ENCODE measurements at places on chromosomes 13 and 19.

DNA sequence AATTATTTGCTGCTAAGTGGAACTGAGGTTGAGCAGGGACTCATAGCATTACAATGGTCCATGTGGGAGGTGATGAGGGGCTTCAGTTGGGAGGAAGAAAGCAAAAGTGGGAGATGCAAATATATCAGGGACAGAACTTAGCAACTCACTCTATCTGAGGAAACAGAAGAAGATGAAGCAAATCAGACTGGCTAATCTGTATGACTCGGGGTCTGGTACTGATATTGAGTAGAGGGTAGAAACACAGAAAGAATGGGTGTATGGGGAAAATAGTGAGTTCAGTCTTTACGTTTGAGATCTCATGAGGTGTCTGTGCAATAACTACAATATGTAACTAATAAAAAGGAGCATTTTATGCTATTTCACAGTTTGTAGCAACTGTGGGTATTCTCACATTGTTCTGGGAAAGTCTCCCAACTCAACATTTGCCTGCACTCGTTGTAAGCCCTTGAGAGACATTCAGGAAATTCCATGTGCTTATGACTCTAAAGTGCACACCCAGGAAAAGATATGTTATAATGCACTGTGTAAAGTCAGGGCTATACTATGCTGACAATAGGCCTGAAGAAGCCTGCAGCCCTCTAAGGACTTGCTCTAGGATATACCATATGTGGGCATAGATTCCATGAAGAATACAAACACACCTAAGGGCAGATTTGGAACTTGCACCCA is 183.5 kb downstream of the SPRY2 start:
- DNase-seq, result no peak

- DNase-seq, result no peak
These were observed 67.5 kb downstream of the COL4A1 start for GRCh38 chr13:110239280-110240125.

DNA sequence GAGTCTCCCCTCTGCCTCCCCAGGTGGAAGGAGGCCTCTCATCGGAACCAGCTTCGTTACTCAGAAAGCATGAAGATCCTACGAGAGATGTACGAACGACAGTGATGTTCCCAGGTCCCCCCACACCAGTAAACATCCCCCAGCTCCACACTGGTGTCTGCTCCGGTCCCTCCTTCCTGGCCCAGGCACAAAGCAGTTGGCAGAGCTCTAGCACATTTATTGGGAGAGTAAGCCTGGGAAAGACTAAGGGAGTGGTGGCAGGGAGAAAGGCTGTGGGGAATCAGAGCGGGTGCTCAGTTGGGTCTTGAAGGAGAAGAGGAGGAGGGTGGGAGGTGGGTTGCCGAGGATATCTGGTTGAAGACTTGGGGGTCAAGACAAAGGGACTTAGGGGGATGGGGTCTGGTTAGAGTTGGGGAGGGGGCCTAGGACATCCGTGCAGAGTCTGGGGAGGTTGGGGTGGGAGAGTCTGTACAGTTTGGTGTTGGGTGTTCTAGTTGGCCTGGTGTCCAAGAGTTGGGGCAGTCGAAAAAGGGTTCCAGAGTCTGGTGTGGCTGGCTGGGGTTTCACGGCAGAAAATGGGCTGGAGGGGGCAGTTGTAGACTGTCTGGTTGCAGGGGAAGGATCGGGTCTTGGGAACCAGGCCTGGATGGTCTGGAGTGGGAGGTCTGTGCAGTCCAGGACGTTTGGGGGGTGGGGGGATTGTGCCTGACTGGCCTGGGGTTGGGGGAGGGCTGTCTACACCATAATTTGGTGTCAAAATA is 2.3 kb downstream of the HSPB6 start:
- no peak for DNase-seq

DNA sequence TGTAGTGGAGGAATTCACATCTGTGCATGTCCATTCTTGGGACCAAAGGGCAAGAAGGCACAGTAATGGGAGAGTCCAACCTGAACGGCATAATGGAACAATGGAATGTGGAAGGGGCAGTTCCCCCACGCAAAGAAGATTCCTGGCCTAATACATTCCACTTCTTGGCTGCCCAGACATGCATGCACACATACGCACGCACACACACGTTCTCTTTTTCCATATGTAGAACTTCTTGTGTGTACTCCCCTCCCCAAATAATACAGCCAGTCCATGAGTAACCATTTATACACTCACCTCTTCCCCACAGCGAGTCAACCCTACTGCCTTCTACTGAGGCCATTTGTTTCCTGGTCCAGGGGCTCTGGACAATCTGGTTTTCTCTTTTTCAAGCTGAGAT is 6.0 kb upstream of the STK24 start:
- DNase-seq, result no peak

- DNase-seq, result peak; percentile 64
These were observed 13.6 kb downstream of the UBAC2 start for GRCh38 chr13:99214232-99214631.

GRCh38 chr13:110387451-110388107 is 80.5 kb downstream of the COL4A2 start:
- no peak for DNase-seq

DNA sequence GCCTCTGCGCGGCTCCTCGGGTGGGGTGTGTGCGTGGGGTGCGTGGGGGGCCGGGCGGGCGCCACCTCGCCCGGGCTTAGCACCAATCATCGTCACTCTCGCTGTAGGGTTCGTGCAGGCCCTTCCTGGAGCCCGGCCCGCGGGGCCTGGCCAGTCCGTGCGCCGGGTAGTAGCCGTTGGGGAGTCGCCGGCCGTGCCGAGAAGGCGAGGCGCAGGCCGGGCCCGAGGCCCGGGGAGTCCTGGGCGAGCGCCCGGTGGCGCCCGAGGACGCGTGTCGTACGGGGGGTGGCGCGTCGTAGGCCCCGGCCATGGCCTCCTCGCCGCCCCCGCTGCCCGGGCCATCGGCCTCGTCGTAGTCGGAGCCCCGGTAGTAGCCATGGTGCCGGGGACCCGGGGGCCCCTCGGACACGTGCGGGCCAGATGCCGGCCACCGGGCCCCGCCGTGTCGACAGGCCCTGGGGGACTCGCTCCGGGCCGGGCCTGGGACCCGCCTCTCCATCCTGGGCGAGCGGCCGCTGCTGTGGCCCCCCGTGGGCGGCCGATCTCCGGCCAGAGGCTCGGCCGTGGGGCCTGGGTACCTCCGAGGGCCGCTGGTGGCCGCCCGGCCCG is 57.1 kb downstream of the IER2 start:
- DNase-seq, result no peak

DNA sequence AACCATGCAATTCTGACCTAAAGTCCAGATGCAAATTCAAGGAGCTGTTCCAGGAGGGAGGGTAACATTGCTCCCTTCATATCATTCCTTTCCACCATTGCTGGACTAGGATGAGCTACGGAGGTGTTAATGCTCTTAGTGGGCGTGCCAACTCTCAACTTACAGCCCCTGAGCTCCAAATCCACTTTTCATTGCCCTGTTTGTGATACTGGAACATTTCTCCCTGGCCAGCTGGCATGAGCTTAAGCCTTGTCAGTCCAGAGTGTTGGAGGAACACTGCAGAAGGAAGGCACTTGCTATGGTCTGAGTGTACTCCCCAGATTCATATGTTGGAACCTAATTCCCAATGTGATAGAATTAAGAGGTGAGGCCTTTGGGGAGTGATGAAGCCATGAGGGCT is 70.4 kb upstream of the FARP1 start:
- DNase-seq, result no peak

DNA sequence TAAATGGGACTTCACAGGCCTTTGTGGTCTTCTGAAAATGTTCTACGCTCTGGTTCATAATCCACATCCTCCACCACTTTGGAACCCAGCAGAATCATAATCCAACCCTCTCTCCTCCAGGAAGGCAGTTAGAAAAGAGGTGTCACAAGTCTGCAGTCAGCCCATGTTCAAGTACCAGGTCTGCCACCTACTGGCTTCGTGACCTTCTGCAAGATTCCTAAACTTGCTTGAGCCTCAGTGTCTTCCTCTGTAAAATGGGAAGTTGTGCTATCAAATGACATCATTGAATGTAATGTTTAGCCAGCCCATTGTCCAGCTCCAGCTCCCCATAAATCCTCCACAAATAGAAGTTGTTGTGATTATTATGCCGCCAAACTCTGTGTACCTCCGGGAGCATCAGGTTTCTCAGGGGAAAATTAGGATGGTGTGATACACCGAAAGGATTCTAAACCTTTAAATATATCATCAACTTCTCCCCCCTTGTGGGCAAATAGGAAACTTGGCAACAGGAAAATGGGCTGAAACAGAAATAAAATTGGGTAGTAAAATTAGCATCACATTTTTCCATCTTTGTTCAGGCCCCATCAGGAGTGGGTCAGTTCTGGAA is 109.7 kb downstream of the NUFIP1 start:
- no peak for DNase-seq

DNA sequence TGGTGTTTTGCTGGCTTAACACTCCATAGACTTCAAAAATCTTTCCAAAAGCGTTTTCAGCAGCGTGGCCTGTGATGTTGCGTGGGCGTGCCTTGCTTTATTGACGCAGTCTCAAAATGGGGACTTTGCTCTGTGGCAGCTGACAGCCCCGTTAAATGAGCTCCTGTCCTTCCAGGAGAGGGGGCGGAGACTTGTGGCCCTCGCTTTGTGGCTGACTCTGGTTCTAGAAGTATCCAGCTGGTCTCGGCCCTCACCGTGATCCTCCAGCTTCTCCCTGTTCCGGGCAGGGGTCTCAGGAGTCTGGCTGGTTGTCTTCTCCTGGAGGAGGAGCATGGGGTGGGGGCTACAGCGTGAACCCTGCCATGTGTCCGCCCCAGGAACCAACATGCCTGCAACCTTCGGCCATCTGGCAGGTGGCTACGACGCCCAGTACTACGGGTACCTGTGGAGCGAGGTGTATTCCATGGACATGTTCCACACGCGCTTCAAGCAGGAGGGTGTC is 8.4 kb upstream of the ZNF554 start:
- DNase-seq, result no peak

DNA sequence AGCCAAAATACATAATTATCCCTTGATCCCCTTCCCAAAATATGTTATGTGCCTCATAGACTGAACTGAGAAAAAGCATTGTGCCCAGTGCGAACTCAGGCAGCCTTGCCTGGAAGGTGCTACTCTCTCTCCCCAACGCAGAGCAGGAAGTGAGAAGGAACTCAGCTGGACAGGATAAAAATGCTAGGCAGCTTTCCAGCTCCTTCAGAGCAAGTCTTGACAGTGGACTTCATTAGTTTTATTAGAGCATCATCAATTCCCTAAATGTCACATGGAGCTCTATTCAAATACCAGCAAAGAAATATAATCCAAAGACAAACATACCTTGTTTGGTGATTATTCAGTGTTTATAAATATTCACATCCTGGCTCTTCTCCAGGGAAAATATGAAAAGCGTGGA is 202.4 kb downstream of the RFC3 start:
- DNase-seq, result no peak

- no peak for DNase-seq
These were observed 190.7 kb downstream of the OXGR1 start for GRCh38 chr13:96803456-96804100.

DNA sequence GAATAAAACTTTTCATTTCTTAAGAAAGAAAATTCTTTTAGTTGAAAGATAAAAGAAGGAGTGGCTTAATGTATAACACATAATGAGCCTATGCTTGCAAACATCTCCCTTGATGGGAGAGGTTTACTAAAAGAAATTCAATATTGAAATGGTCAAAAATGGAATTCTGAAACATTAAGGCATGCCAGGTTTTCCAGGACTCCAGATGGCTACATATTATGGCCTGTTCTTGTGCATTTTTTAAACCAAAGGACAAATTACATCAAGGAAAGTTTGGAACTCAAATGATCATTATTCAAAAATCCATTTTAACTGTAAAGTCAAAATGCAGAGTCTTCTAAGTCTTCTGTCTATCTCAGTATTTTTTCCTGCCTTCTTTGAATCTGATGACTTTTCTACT is 19.1 kb upstream of the CYSLTR2 start:
- no peak for DNase-seq

DNA sequence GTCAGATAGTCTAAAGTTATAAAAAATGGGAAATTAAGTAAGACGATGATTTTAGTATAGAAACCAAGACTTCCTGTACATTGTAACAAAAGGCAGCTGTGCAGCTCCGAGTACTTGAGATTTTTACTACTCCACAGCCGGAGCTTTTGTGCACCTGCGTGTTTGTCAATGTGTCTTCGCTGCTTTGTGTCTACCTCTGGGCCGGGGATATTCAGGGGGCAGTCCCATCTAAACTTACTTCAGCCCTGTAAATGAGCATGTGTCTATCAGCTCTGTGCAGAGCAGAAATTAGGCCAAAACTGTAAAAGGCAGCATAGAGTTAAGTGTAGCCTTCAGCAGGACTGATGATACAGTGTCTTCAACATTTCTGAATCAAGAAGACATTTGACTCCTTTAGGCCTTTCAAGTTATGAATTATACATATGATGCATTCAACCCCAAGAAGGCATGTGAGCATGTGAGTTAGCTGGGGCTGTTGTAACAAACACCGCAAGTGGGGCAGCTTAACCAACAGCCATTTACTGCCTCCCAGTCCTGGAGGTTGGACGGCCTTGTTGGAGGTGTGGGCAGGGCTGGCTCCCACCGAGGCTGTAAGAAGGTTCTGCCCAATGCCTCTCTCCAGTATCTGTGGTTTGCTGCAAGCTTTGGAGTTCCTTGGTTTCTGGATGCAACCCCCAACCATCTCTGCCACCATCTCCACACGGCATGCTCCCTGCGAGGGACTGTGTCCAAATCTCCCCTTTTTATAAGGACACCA is 191.0 kb upstream of the IRS2 start:
- DNase-seq, result no peak

- DNase-seq, result no peak
These were observed 192.2 kb downstream of the PCDH17 start for GRCh38 chr13:57823704-57824103.

DNA sequence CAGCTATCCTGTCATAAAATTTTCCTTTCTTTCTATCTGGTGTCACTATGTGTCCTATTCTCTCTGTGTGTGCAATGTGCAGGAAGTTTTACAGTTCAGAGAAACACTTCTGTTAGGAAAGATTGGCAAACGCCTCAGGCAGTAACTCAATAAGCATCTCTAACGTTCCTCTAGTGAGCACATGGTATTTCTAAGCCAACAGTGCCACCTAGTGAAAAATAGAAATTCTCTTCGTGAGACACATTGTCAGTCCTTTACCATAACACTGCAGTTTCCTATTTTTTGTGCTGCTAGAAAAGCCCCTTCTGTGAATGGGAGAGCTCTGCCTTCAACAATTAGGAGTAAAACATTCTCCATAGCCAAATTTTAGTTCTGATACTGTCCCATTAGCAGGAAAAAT is 50.7 kb downstream of the ZNF723 start:
- DNase-seq, result no peak

GRCh38 chr13:41271456-41272285 is 8.3 kb upstream of the MTRF1 start:
- no peak for DNase-seq

GRCh38 chr19:7159105-7159933 is 89.8 kb downstream of the ZNF557 start:
- no peak for DNase-seq

GRCh38 chr19:18868380-18869022 is 27.5 kb downstream of the CERS1 start:
- no peak for DNase-seq

GRCh38 chr13:44093607-44094564 is 214.2 kb downstream of the LACC1 start:
- no peak for DNase-seq

GRCh38 chr13:45704854-45705695 is 3.0 kb downstream of the CBY2 start:
- DNase-seq, result no peak

- DNase-seq, result no peak
These were observed 7.3 kb downstream of the FXYD3 start for GRCh38 chr19:35122687-35123551.

- no peak for DNase-seq
These were observed 97.8 kb upstream of the UBL3 start for GRCh38 chr13:29948244-29948643.

All from activated naive CD4-positive, alpha-beta T cell treated with Interleukin-2 at 50 U/mL for 16 hours (primary cell).